H7 (cell line): ENCODE measurements at places on chromosomes 16 and 17. TPM values are rescaled to one million over a fixed set of nuclear protein-coding genes. Genes with fewer than 3 reads are reported as not detected.

ZPBP2 gene
- total RNA-seq, result not detected in 2 replicates

KRTAP16-1 gene
- not detected in 2 replicates for total RNA-seq

TEKT5 gene
- 0.31 TPM in 1 of 2 replicates, not detected in the other for total RNA-seq

PNPO gene
- 8.9 and 12.9 TPM in 2 replicates for total RNA-seq

MPP3 gene
- total RNA-seq, result 7.7 and 8.3 TPM in 2 replicates

IGFBP4 gene
- total RNA-seq, result 24.6 and 31.8 TPM in 2 replicates

DNA sequence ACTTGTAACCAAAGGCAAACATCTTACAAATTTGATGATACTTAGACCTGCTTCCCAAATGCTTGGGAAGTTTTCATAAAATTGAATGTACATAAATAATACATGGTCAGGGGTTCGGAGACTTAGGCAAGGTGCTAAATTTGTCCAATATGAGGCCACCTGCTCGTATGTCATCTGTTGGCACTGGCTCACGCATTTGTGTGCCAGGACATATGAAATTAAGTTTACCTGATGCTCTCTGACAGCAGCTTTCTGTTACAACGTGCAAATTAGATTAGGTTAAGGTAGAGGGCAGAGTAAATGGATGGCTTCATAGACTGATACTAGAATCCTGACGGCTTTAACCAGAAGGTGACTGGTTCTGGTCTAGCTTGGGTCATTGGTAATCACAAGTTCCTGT lies 970.3 kb upstream of the RBFOX1 start:
- DNase-seq, result no peak

DNA sequence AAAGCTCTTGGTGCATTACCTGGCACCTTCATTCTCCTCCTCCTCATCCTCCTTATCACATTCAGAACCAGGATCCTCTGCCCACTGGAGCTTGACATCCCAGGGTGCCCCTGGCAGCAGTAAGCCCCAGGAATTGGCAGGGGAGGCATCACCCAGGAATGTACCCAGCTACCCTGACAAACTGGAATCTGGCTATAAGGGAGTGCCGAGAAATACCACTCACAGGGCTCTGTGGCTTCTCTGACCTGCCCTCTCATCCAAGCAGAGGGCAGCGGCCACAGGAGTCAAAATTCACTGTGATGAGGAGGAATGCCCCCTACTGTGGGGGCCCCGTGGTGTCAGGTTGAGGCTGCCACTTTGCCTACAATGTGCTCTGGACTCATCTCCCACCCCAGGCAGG lies 19.6 kb downstream of the MPP3 start:
- DNase-seq, result no peak

DNA sequence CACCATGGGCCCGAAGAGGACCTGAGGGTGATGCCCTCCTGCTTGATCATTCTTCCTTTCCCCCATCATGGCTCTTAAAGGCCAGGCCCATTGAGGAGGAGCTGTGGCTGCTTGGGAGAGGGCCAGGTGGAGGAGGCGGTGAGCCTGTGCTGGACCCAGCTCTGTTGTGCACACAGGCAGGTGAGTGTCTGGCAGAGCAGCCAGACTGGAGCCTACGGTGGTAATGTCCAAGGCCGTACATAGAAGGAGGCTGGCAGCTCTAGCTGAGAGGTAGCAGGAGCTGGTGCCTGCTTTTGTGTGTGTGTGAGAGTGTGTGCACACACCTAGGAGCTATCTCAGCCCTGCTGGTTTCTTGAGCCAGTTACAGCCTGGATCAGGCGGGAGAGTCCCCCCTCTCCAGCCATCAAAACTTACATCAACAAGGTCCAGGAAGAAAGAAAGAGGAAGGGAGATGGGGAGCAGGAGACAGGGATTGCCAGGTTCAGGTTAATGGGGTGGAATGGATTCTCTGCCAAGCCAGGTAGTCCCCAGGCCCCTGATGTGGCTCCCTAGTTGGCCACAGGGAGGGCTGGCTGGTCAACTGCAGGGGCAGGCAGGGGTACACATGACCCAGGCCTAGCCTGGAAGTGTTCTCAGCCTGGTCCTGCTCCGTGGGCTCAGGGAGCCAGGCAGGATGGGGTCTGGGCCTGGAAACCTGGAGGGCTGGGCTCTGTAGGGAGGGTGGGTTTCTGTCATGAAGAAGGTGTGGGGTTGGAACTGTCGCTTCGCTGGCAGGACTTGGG lies 107.1 kb downstream of the RAP1GAP2 start:
- DNase-seq, result peak; percentile 66

- no peak for DNase-seq
These were observed 345.3 kb downstream of the FOXL1 start for GRCh38 chr16:86923656-86924055.

DNA sequence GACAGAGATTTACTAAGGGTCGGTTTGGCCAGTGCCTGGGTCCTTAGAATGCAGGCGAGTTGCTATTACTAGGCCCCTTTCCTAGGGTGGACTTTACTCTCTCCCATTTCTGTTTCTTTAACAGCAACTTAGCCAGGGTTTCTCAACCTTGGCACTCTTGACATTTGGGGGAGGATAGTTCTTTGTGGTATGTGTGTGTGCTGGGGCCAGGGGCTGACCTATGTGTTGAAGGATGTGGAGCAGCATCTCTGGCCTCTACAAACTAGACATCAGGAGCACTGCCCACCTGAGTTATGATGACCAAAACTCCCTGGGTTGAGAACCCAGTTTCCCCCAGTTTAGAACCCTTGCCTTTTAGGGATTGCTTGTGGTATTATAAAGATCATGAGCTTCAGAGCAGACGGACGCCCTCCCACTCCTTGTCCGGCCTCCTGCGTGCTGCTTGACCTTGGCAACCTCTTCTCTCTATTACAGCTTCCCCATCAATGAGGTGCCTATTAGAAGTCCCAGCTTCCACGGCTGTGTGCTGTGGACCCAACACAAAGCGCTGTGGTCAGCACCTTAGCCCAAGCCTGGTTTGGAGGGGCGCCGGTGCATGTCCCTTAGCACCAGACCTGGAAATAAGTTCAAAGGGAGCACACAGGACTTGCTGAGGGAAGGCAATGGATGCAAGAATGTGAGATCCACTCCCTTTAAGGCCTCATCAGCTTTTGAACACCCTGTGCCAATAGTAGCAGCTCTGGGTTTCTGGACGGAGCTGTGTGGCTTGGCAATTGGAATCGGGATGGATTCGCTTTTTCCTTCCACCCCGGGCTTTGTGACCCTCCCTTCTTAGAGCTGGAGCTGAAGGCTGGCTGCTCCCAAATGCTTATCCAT lies 239.2 kb upstream of the MAF start:
- DNase-seq, result no peak

DNA sequence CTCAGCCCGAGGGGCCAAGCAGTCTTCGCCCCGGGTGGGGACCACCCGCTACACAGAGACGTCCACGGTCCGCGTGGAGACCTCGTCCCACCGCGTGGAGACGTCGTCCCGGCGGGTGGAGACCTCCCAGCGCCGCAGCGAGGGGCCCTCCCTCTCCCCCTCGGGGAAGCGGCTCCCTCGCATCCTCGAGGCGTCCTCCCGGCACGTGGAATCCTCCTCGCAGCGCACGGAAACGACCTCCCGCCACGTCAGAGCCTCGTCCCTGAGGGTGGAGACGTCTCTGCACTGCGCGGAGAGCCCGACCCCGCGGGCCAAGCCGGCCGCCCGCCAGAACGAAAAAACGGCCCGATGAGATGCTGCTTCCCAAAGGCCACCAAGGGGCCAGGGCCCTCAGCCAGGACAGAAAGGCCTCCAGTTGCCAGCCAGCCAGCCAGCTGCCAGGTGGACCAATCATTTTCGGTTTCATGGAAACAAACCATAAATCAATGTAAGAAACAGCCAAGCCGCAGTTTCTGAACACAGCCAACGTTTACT lies 424 bp downstream of the C17orf100 start:
- DNase-seq, result peak; percentile 77

GRCh38 chr16:84941921-84942320 lies 69.4 kb downstream of the ZDHHC7 start:
- DNase-seq, result peak; percentile 42

- DNase-seq, result peak; percentile 61
These were observed 26.7 kb downstream of the TBX4 start for GRCh38 chr17:61478790-61479492.

GRCh38 chr17:72578817-72579470 lies 458.1 kb downstream of the SOX9 start:
- DNase-seq, result no peak

DNA sequence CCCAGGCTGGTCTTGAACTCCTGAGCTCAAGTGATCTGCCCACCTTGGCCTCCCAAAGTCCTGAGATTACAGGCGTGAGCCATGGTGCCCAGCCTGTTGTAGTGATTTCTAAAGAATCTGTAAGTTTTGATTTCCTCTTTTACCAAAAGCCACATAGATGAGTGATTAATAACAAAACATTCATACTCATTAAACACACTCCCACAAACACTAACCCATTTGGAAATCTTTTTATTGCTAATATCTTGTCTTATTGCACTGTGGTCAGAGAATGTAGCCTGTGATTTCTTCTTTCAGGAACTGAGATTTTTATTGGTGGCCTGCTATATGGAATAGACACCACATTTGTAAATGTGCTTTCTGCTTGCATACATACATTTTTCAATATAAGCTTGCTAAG lies 31.6 kb downstream of the MYH10 start:
- no peak for DNase-seq

GRCh38 chr17:75277664-75278071 lies 6.6 kb upstream of the MIF4GD start:
- DNase-seq, result no peak

DNA sequence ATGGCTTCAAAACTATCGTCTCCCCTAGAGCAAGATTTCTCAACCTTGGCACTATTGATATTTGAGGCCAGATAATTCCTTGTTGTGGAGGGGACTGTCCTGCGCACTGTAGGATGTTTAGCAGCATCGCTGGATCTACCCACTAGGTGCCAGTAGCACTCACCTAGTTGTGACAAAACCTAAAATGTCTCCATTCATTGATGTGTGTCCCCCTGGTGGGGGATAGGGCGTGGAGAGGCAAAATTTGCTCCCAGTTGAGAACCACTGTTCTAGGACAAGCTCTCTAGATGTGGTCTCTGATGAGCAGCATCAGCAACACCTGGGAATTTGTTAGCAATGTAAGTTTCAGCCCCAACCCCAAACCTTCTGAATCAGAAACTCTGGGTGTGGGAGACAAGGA lies 259.0 kb downstream of the XYLT1 start:
- DNase-seq, result peak; percentile 63

- DNase-seq, result peak; percentile 72
These were observed 217.8 kb downstream of the SPECC1 start for GRCh38 chr17:20226814-20227482.

GRCh38 chr17:43940630-43941029 lies 1.6 kb downstream of the PPY start:
- DNase-seq, result peak; percentile 81

GRCh38 chr17:74110467-74110866 lies 93.0 kb upstream of the RPL38 start:
- DNase-seq, result no peak

- no peak for DNase-seq
These were observed 64.1 kb downstream of the RMI2 start for GRCh38 chr16:11409398-11409797.

DNA sequence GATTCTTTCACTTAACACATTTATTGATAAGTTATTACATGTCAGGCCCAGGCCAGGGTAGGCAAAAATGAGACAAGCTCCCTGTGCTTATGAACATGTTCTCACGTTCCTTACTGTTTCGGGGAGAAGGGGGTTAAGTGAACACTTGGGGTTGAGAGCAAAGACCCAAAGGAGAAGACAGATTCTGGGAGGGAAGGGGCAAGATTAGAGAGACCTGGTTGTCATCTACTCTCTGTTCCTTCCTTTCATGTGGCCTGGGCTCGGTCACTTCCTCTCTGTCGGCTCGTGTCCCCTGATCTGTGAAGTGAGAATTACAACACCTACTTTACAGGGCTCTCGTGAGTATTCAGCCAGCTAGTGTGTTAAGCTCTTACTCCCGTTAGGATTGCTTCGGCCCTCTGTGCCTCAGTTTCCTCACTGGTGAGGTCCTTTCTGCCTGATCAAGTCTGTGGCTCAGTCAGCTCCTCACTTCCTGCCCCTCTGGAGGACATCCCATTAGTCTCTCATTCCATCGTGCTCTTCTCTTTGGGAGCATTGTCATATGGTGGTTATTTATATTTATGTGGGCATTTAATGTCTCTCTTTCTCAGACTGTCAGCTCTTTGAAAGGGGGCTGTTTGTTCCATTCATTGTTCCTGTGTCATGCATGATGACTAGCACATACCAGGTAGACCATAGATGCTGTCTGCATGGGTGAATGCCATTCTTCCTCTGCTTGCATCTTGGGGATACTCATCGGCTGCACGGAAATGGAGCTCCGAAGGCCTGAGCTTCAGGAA lies 38.9 kb downstream of the PLCG2 start:
- DNase-seq, result no peak

DNA sequence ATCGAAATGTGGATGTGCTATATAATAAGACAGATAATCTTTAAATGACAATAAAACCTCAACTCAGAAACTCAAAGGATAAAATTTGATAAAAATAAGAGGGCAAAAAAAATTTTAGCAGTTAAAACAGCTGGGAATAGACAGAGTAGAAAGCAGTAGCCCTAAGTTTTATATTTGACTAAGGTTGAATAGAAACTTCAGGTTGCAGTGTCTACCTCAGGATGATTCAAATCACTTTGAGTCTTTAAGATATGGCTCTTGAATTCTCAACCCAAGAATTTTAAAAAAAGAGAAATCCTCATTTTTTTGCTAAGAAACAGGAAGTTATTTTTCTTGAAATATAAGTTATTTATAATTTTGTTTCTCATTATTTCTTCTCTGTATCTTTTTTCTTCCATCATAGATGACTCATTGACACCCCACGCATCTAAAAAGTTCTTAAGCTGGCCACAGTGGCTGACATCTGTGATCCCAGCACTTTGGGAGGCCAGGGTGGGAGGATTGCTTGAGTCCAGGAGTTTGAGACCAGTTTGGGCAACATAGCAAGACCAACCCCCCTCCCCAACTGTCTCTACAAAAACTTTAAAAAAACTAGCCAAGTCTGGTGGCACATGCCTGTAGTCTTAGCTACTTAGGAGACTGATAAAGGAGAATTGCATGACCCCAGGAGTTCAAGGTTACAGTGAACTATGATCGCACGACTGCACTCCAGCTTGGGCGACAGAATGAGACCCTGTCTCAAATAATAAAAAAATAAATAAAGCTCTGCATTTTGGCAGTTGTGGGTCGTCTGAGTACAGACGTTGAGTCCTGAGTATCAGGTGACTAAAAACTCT lies 23.9 kb downstream of the NFAT5 start:
- DNase-seq, result no peak

DNA sequence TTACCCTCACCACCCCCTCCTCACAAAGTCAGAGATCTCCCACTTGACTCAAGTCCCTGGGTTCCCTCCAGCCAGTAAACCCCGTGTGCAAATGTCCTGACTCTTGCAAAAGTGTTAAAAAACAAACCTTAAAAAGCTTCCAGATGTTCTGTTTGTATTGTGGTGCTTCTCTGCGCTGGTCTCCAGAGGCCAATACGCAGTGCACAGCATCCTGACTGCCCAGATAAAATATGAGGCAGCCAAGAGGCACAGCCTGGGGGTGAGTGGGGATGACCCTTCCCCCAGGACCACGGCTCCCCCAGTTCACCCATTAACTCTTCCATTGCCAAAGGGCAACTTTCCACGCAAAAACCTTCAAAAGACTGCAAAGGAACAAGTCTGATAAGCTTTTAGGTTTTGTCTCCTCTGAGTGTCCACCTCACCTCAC lies 291.8 kb downstream of the SOX9 start:
- DNase-seq, result no peak

- DNase-seq, result no peak
These were observed 31.1 kb upstream of the ZFP90 start for GRCh38 chr16:68508013-68508412.
